ENCODE measurements at places on chromosomes 3 and 15.

DNA sequence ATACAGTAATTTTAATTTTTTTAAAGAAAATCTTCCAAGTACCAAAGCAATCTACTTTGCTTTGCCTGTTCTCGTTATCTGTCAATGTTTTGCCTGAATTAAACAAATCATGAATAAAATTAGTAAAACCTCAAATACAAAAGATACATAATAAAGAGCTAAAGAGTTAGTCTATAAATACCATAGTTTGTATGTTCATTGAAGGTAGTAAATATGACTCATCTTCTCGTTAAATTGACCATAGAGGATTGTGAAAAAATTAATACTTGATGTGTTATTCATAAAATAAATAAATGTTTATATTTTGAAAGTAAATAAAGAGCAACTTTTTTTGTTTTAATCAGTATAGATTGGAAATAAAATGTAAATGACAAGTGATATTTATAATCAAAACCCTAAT, 246.5 kb upstream of the PLSCR5 start:
- no peak for DNase-seq

DNA sequence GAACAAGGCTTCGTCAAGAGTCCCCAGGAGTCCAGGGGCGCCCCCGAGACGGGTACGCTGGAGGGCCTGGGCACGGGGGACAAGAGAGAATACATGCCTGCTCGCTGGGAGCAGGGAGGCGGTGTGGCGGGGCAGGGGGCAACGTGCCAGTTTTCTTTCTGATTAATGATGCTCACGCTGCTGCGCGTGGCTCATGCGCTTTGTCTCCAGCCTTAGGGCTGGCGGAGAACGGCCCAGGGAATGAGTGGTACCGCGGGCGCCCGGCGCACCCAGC, 408 bp upstream of the ARPP21 start:
- DNase-seq = no peak

DNA sequence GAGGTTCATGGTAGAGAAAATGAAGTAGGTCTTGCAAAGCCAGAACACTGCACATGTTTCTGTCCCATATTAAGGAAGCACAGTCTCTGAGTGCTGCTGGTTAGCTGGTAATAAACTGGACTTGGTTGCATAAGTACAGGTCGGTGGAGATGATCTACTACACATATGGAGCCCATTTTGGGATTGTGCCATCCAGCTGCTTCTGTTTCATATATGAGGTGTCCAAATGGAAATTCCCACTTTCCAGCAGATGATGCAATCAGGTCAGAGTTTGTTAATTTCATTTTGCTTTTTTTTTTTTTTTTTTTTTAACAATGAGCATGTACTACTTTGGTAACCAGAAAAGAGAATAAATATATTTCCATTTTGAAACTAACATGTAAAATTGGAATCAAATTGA, 122.6 kb downstream of the SATB1 start:
- DNase-seq = no peak

- no peak for DNase-seq
These were observed 135.9 kb downstream of the ANO10 start for GRCh38 chr3:43485931-43486330.

DNA sequence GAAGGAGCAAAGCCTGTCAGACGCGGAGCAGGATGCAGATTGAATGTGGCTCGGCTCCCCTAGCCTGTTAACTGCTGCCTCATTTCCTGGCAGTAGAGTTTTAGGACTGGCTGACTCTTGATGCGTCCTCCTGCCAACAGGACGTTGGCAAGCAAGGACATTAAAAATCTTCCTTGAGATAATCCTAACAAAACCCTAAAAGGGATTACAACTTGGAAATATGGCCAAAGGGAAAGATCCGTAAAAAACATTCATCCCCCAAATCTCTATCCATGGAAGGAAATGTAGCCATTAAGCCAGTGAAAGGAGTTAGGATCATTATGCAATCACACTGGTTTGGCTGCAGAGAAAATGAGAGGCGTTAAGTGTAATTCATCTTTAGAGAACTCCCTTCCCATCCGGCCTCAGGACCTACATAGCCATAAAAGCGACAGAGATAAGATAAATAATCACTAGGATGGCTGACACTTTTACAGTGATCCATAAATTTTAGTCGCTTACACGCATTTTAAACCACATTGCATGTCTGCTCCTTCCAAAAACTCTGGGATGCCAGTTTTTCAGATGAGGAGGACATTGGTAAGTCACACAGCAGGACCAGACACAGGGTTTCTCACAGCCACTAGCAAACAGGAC, 44.5 kb upstream of the C3orf80 start:
- DNase-seq = no peak

- DNase-seq = no peak
These were observed 48.5 kb downstream of the PGPEP1L start for GRCh38 chr15:98958918-98959639.

DNA sequence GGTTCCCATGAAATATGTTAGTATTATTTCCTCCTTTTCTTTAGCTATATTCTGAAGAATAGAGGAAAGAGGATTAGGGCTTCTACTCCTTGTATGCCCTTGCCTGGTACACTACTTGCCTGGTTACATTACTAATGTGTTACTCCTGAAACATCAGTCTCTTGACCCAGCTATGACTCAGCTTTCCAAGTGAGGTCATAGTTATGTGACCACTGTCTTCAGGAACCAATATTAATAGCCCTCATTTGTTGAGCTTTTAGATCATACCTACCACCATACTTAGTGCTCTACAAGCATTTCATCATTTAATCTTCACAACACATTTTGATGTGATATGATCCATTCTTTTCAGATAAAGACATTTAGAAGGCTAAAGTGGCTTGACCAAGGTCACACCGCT, 60.3 kb downstream of the CMSS1 start:
- DNase-seq = no peak

DNA sequence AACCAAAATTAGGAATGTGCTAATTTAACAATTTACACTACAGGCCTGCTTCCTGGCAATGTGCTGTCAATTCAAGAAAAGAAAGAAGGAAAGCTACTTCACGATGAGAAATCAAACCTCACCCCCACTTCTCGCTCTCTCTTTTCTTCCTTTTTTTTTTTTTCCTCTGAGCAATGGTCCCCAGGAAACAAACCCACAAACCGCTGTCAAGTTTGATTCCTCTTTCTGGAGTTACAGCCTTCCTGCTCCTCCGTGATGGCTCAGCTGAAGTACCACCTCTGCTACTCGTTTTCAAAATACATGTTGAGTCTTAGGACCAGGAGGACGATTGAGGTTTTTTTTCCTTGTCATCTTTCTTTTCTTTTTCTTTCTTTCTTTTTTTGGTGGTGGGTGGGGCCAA, 3.4 kb upstream of the TRIM71 start:
- no peak for DNase-seq

DNA sequence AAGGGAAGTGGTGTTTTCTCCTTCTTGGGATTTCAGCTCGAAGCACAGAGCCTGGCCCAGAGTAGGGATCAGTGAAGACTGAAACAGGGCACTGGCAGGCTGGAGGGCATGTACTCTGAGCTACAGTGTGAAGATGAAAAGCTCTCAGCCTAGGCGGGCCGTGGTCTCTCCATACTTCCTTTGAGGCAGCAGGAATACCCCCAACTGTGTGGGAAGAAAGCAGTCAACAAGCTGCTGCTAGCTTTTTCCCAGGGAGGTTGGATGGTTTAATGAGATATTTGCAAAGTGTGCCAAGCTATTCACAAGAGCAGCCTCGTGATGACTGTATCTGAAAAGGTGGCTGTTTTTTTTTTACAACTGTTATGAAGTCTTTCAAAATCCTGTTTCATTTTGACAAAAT, 47.2 kb downstream of the NMNAT3 start:
- no peak for DNase-seq

DNA sequence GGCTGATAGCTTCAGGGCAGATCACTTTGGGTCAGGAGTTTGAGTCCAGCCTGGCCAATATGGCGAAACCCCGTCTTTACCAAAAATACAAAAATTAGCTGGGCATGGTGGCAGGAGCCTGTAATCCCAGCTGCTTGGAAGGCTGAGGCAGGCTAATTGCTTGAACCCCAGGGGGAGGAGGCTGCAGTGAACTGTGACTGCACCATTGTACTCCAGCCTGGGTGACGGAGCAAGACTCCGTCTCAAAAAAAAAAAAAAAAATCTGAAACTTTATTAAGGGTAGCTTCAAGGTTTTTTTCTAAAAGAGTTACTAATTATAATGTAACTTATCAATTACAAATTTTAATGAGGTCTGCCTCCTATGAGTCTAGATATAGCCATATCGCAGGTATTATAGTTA, 5.1 kb downstream of the NECTIN3 start:
- no peak for DNase-seq

GRCh38 chr3:6124875-6125274, 736.0 kb upstream of the GRM7 start:
- no peak for DNase-seq

- DNase-seq = no peak
These were observed 30.0 kb upstream of the GMNC start for GRCh38 chr3:190892395-190892902.

DNA sequence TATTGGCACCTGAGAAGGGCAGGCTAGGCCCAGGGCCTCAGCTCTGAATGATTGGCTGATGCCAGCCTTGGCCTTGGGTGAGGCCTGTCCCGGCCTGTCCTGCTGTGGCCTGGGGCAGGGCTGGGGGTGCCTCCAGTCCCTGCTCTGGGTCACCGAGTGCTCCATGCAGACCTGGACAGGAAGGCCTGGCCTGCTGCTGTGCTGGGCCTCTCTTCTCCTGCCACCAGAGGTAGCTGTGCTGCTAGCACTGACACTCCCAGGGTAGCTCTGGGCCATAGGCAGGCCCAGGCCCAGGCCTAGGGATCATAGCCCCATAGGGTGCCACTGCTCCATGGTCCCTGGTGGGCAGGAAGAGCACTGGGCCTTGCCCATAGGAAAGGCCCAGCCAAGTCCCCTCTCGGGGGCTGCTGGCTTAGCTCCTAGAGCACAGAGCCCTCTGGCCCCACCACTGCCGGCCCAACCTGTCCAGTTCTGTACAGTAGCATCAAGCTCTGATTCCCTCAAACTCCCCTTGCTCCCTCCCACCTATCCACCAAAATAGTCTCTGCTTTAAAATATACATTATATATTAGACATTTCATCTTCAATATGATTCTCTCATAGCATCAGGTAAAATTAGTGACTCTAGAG, 18.2 kb downstream of the ABTB1 start:
- DNase-seq = no peak

- no peak for DNase-seq
These were observed 59.7 kb upstream of the ANKRD34C start for GRCh38 chr15:79222808-79223207.

DNA sequence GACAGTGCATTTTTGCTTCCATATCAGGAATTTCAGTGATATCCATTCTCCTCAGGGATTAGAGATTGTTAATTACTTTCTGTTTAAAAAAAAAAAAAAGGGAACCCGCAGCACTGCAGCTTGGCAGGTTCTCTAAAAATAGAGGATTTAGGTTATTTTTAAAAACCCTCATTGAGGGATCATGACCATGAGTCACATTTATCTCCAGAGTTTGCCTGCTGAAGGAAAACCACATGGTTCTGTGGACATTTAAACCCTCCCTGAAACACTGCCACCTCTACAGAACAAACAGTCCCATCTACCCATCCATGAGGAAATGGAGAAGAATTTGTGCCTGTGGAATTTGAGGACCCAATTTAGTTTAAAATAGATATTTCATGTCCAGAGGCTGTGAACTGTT, 66.2 kb upstream of the UBE2E1 start:
- no peak for DNase-seq

DNA sequence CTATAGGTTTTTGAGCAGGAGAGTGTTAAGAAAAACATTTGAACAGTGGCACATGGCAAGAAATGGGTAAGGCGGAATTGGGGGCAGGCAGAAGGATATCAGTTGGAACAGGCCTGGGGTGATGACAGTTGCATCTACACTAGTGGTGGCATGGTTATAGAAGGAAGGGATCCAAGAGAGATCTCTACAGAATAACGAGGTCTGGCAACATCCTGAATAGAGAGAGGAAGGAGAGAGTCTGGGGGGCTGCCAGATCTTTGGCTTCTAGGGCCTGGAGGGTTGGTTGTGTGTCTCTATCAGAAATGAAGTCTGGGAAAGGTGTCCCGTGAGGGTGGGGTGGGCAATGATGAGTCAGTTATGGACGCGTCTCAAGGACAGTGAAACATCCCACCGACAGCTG, 26.3 kb downstream of the FSTL1 start:
- DNase-seq = no peak

DNA sequence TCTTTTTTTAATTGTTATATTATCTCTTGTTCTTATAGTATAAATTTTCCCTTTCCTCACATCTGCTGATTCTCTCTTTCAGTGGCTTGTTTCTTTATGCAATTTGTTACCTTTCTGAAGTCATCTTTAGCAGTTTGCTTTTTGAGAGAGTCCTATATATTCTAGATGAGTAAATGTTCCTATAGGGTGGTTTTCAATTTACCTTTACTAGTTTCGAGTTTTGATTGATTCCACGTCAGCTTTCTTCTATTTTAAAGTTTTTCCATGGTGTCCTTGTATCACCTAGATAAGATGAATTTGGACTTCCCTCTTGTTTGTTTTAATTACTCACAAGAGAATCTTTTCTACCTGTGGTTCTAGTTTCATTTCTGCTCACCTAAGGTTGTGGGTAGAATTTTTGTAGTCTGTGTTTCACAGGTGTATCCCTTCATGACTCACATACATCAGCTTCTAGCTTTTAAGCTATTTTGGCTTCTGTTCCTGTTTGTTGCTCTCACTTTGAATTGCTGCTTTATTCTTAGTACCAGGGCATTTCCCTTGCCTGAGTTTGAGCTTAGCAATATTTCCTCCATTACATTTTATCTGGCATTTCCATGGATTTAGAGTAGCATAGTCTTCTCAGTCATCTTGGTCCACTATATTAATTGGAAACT, 6.4 kb downstream of the TEX9 start:
- no peak for DNase-seq

- DNase-seq = no peak
These were observed 290.5 kb downstream of the RPLP1 start for GRCh38 chr15:69743091-69743490.

DNA sequence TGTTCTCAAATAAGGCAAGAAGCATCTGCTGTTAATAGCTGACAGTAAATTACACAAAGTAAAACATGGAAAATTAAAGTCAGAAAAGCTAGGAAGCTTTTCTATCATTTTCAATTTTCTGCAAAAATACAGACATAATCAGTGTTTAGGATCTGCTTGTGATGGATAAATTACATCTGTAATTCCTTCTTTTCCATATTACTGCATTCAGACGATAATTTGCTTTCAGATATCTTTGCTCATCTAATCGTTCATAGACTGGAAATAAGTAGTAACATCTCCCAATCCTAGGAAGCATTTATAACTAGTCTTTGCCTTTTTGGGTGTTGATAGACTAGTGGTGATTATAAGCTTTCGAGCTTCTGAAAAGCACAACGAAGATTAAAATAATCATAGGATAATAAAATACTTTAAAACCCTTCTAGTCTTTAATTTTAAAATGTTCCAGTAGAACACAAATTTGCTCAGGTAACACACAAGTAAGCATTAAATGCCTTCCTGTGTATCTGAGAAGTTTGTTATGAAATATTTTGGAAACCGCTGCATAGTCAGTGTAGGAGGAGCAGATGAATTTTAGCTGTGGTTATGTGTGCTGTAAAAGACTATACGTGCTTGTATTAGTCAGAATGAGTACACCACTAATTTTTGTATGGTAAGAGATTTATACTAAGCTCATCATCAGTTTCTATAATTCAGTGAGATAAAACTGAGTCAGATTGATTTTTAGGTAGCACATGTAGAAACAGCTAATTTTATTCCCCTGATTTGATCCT, 41.0 kb downstream of the MBNL1 start:
- no peak for DNase-seq
